Fibroblast of mammary gland (primary cell): ENCODE measurements at places on chromosomes 6 and 20.

- no peak for DNase-seq
These were observed 692.9 kb downstream of the QKI start for GRCh38 chr6:164107297-164107995.

DNA sequence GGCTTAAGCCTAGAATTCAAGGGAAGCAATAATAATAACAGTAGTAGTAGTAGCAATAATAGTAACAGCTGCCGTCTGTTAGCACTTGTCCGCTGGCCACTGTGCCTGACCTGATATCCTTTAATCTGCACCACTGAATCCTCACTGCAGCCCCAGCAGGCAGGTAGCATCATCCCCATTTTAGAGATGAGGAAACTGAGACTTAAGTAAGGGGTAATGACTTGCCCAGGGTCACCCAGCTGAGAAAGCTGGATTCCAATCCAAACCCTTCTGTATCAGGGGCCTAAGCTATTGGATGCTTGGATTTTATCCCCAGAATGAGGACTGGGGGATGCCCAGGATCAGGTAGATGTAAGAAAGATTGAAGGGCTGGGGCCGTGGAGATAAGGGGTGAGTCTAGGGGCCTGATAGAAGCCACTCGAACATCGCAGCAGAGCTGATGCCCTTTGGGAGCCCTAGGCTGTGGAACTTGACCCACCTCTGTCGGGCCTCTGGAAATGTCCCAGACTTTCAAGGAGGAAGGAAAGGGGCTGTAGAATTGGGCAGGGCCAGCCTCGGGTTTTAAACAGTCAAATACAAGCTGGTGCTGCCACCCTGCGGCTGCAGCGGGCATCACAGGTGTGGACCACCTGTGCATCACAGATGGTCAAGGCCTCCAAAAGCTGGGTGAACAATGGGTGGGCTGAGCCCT is 102.1 kb upstream of the MYL9 start:
- DNase-seq: peak; percentile 55

- DNase-seq: peak; percentile 100
These were observed 90.8 kb downstream of the THBS2 start for GRCh38 chr6:169162752-169163407.

DNA sequence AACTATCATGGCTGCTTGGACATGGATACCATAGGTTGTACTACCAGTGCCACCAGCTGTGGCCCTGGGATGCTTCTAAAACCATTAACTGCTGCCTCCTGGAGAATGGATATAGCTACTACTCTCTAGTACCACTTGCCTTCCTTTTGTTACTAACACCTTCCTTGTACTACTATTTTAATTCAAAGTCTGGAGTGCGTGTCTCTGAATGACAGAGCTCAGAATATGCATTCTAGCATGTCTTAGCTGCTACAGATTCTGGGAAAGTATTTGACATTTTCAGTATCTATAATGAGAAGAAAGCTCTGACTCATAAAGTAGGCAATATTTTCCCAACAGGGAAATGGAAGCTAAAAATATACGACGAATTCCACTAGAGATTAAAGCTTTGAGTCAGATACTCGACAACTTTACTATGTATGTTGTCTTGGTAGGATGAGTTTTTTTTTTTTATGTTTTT is 112.3 kb downstream of the PFDN4 start:
- DNase-seq: no peak

DNA sequence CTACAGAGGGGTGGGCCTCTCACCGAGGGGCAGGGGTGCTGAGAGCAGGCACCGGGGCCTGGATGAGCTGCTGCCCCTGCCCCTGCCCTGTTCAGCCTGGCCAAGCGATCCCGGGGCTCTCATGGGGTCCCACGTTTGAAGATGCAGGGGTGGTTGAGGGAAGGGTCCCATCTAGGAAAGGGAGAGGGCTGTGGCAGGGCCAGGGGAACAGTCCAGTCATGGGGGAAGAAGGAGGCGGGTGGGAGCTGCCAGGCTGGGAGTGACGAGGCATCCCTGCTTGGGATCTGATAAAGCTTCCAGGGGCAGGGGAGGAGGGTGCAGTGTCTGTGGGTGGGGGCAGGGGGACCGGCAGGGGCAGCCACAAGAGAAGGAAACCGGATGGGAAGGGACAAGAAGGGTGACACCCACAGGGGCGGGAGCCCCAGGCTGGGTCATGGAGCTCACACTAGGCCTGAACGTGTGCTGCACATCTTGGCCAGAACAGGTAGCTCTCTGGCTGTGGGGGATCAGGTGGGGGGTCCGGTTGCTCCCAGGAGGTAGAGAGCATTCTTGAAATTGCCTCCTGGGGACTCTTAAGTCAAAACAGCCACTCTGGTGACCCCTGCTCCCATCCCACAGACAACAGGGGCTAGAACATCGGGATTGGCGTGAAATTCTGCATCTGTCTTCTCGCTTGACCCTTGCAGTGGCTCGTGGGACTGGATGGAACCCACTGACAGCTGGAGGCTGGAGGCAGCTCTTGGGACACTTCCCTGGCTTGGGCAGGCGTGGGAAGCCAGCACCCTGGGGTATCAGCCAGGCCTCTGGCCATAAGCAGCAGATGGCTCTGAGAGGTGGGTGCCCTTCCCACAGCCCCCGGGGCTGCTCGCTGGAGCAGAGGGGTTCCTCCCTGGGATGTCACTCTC is 58.0 kb upstream of the GATA5 start:
- no peak for DNase-seq

DNA sequence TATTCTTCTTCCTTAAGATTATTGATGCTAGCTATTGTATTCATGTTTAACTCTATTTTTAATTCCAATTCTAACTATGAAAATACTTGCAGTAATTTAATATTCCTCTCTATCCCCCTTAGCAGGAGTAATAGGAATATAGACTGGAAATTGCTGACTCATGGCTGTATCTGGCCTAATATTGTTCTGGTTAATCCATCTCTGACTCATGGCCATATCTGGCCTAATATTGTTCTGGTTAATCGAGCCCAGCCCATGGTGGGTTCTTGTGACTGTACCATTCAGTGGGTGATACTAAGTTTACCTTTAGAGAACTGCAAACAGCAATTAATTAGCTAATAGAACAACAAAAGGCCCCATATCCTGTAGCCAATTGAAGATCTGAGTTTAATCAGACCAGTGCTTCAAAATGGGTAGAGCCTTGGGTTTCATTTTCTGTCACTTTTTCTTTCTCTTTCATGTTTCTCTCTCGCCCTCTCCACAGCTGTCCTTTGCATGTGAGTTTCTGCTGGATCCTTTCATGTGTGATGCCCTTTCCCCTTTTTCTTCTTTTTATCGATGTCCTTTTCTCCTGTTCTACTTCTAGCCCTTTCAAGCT is 50.6 kb downstream of the SLC22A3 start:
- peak; percentile 69 for DNase-seq

- peak; percentile 93 for DNase-seq
These were observed 776.4 kb upstream of the NRSN1 start for GRCh38 chr6:23349521-23350147.

- peak; percentile 89 for DNase-seq
These were observed 835.4 kb downstream of the MAFB start for GRCh38 chr20:39853636-39854035.

GRCh38 chr6:158991017-158991723 is 8.8 kb downstream of the RSPH3 start:
- DNase-seq: no peak

GRCh38 chr20:3093861-3094361 is 9.4 kb upstream of the AVP start:
- DNase-seq: no peak

GRCh38 chr6:89731924-89732567 is 87.5 kb downstream of the MDN1 start:
- no peak for DNase-seq

DNA sequence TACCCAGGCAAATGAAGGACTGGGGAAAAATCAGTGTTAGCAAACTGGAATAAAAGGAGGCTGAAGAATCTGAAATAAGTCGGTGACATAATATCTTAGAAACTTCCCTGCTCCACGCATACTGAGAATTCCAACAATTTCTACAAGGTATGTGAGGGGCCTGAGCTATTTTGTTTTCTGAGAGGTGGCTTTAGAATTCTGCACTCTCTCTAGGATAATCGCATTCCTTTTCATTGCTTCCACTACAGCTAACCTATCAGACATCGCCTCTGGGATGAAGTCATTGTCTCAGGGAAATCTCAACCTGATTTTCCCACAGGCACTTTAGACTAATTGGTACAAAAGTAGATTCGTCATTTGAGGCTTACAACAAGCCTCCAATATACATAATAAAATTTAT is 740.8 kb downstream of the PHF3 start:
- no peak for DNase-seq

DNA sequence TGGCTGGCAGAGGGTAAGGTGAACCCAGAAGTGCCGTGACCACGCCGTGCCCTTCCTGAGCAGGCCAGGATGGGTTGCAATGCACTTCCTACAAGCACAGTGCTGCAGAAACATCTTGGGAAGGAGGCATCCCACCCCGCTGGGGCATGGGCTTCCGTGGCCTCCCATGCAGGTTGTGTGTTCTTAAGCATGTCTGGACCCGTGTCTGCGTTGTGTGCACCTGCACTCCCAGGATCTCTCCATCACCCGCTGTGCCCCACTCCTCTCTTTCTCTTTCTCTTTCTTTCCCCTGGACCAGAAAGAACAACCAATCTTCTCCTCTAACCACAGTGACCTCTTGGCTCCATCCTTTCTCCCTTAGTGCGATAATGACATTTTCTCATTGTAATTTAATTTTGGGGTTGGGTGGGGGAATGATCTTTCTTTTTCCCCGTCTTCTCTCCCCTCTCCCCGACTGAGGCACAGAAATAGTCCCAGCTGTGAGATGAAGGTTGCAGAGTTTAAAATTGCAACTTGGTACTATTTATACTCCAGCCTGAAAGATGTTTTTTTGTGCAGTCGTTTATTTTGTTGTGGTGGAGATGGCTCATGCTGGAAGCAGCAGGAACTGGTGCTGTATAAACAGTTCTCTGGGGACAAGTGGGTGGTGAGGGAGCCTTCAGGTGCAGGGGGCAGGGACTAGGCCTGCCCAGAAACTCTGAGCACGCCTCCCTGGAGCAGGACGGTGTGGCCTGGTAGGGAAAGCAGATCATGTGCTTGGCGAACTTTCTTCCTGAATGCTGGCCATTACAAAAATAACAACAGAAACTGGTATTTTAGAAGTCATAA is 20.5 kb downstream of the BCAS4 start:
- DNase-seq: peak; percentile 38

- DNase-seq: no peak
These were observed 81.5 kb downstream of the CEBPB start for GRCh38 chr20:50272030-50272723.

DNA sequence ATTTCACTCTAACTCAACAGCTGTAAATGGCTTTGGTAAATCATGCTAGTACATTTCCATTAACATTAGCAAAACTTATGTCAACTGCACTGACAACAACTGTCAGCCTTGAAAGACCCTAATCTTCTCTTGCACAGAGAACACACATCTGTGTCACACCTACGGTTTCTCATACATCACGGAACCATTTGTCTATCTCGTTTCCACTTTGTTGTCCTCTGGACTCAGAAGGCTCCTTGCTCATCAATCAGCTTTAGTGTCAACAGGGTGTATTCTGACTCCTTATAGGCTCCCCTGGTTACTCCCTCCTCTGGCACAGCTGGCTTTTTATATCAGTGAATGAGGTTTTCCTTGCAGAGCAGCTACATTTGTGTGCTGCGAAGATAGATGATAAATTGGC is 49.3 kb downstream of the CD83 start:
- DNase-seq: no peak

DNA sequence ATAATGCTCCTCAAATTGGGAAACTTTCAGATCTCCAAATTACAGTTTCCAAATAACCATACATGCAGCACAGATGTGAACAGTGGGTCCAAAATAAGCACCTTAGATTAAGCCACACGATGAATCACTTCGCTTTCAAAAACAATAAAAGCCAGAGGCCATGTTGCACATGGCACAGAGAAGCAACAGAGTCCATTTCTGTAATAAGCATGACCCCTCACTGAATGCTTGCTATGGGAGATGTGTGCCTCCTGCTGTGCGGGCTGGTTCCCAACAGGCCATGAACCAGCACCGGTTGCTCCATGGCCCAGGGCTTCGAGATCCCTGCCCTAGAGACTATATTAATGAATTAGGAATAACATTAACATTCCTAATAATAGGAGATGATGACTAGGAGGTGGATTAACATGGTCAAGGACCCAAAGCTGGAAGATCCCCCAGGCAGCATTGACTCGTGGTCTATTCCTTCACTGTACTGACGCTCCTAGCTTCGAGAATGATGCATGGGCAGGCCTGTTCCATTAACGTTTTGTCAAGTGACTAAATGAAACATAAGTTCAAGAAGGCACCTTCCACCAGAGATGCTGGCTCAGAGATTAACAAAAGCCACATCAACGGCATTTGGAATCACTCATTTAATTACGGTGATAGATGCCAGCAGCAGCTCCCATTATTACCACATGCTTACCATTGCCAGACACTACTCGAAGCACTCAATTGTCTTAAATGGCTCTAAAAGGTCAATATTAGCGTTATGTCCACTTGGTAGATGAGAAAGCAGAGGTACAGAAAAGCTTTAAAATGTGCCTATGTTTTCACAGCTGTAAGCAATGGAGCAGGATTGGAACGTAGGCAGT is 470.6 kb upstream of the AGPAT4 start:
- peak; percentile 12 for DNase-seq

GRCh38 chr6:109718991-109719390 is 27.9 kb downstream of the FIG4 start:
- peak; percentile 30 for DNase-seq

DNA sequence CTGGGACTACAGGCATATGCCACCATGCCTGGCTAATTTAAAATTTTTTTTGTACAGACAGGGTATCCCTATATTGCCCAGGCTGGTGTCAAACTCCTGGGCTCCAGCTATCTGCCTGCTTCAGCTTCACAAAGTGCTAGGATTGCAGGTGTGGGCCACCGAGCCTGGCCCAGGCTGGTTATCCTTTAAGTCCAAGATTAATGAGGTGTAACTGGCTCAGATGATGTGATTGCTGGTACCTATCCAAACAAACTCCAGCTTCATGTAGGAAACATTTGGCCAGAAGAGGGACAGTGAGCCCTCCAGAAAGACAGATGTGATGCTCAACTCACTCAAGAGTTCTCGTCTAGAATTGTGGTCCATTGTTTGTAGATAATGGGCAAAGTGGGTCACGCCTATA is 9.2 kb upstream of the ZNF318 start:
- DNase-seq: no peak

DNA sequence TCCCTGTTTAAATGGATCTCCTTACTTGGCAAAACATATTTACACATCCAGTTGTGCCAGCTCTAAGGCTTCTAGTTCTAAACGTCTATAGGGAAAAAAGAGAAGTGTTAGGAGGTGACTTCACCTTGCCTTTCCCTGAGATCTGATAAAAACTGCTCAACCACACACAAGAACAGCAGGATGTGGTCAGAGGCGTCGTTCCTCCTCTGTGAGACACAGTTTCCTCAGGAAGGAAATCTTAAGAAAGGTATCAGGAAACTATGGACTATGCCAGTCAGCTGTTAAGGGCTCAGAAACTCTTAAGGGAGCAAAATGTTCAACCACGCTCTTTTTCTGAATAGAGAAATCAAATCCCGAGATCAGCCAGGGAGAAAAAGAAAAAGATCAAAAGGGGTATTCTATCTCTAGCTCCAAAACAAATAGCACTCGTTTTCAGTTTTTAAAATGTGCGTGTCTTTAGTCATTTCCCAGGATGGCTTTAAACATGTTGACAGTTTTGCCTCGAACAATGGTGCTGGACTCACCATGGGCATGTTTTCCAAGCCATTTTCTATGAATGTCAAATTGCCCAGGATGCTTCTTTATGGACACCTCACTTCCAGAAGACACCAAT is 154.5 kb downstream of the HACE1 start:
- DNase-seq: peak; percentile 16
